NCI-H524 (cell line): ENCODE measurements at places on chromosomes 4 and X.

DNA sequence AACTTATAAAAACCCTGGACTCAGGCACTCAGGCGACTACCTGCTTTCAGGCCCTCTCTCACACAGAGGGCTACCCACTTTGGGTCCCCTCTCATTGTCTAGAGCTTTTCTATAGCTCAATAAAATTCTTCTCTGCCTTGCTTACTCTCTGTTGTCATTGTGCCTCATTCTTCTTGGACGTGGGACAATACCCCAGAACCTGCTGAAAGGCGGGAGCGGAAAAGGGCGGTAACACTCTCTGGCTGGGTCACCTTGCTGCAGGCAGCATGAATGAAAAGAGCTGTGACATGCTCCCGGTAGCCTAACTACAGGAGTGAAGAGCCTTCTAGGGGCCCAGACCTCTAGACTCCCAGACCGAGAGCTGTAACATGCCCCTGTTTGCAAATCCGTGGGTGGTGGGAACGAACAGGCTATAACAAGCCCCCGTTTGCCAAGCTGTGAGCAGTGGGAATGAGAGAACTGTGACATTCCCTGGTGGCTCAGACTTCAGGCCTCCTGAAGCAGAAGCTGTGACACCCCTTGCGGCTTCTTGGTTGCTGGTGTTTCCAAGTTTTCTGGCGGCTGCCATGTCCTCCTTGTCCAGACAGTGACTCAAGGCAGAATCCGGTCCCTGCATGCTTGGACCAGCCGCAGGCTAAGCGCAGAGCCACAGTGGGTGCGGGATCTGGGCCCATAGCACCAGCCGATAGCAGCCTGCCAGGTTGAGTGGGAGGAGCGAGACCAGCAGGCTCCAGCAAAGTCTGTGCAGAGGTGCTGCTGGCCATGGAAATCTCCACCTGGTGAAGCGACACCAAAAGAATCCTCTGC is 684.6 kb downstream of the ARAP2 start:
- no peak for DNase-seq

DNA sequence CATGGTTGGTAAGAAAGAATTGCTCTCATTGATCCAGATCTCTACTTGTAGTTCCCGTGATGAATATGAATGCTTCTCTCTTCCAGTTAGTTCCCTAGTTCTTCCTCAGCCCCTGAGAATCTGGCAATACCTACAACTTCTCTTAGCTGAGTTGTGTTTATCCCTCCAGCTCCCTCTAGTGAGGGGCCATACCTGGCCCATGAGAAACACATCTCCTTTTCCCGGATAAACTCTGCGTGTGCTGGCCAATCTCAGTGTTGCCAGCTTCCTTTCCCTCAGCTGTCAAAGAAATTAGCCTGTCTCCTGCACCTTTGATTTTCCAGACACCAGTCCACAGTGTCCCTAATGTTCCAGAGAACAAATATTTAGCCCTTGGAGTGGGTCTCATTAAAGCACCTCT is 5.7 kb downstream of the CBLL2 start:
- DNase-seq: no peak

GRCh38 chr4:55731959-55732358 is 87.6 kb upstream of the EXOC1L start:
- no peak for DNase-seq

GRCh38 chrX:2159393-2159792 is 341.4 kb downstream of the DHRSX start:
- no peak for DNase-seq

- no peak for DNase-seq
Measured at GRCh38 chr4:5843573-5844530, 49.0 kb downstream of the CRMP1 start.

DNA sequence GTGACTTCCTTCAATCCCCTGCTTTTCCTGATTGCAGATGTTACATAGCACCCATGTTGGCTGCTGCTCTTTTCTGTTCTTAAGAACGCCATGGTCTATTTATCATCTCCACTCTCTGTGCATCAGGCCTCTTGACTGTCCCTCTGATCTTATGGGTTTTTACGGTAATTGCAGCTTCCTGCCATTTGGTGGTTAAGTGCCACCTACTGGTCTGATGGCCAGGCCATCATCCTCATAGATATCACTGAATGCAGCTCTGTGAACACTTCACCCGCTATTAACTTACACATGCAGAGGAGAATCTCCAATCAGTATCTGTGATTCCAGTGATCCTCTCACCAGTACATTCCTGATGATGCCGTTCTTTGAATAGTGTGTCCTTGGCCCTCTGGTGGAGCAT is 382.4 kb downstream of the TRAM1L1 start:
- no peak for DNase-seq

- no peak for DNase-seq
Measured at GRCh38 chr4:158036998-158037397, 135.8 kb downstream of the GASK1B start.

DNA sequence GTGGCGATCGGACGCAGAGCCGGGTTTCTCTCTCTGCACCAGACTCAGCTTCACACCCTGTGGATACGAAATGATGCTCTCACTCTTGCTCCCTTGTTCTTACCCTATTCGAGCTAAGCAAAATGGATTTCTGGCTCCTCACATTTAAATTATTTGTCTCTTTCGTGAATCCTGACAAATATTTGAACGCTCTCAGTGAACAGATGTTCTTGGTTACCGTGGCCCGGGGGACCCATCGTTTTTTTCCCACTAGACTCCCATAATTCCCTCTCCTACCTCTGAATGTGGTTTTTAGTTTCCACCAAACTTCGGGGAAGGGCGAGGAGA is 630 bp downstream of the SMARCA5 start:
- DNase-seq: no peak

DNA sequence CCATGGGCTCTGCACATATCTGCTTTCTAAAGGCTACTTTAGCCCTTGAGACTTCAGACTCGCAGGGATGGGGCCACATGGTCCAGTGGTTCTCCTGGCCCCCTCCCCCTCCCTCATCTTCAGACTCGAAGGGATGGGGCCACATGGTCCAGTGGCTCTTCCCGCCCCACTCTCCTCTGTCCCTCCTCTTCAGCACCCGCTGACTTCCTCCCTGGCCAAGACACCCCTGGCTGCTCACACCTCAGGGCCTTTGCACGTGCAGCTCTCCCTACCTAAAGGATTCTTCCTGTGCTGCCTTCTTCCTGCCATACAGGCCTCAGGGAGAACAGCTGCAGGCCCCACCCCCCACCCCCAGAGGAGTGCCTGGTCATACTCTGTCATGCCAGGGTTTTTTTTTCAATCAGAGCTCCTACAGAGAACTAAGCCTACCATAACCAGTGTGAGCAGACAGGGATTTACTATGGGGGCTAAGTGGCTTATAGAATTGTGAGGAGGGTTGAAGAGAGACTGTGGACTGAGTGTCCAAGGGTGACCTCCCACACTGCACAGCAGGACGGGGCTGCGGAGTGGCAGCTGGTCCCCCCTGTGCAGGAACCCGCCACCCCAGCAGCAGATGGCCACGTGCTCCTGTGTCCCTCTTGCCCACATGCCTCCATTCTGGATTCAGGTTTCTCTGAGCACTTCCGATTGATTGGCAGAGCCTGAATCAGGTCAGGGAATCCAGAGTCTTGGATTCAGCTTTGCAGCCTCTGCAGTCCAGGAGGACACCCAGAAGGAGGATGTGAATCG is 6.1 kb upstream of the SPON2 start:
- DNase-seq: peak; percentile 80

DNA sequence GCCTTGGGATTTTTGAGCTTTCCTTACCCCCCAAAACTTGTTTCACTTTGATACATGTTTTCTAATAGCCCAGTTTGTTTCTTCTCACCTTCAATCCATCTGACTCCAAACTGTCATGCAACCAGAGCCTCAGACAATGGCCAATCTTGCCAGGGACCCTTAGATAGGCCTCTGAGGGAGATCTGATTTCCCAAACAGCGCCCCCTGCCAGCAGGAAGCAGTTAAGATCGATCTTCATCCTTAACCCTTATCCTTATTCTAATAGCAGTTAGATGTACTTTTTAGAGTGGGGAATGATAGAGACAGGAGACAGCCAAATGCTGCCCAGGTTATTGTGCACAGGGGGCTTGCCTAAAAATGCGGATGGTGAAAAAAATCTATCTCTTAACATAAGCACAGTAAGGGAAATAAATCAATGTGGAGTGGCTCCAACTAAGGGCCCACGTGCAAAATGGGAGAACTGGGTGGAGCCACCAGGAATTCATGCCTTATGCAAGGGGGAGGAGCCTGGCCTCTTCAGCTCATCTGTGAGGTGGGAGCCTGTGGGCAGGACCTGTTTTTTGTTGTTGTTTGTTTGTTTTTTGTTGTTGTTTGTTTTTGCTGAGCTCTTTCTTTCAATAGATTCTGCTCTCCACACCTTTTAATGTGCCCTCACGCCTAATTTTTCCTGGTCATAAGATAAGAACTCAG is 833.6 kb upstream of the AGA start:
- DNase-seq: no peak

GRCh38 chrX:118565853-118566252 is 70.2 kb downstream of the DOCK11 start:
- DNase-seq: no peak

GRCh38 chr4:141009931-141010330 is 123.3 kb downstream of the RNF150 start:
- DNase-seq: no peak

DNA sequence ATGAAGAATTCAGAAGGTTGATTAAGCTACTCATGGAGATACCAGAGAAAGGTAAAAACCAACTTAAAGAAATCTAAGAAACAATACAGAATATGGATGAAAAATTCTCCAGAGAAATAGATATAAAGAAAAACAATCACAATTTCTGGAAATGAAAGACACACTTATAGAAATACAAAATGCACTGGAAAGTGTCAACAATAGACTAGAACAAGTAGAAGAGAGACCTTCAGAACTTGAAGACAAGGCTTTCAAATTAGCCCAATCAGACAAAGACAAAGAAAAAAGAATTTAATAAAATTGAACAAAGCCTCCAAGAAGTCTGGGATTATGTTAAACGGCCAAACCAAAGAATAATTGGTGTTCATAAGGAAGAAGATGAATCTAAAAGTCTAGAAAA is 9.6 kb downstream of the STBD1 start:
- DNase-seq: no peak

DNA sequence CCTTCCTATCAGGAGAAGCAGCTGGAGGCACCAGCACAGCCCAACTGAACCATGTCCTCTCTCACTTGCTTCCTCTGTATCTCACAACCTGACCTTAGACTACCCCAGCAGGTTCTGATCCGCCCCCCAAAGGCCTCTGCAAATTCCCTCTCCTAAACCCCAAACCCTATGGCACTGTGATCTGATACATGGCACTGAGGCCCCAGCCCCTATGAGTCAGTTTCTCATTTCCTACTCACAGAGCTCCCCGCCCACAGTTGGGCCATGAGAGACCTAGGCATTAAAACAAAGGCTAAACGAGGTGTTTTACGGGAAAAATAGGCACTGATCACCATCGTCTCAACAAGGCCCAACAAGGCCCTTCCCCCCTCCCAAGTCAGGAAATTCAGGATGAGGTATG is 19.1 kb downstream of the SASH3 start:
- no peak for DNase-seq

DNA sequence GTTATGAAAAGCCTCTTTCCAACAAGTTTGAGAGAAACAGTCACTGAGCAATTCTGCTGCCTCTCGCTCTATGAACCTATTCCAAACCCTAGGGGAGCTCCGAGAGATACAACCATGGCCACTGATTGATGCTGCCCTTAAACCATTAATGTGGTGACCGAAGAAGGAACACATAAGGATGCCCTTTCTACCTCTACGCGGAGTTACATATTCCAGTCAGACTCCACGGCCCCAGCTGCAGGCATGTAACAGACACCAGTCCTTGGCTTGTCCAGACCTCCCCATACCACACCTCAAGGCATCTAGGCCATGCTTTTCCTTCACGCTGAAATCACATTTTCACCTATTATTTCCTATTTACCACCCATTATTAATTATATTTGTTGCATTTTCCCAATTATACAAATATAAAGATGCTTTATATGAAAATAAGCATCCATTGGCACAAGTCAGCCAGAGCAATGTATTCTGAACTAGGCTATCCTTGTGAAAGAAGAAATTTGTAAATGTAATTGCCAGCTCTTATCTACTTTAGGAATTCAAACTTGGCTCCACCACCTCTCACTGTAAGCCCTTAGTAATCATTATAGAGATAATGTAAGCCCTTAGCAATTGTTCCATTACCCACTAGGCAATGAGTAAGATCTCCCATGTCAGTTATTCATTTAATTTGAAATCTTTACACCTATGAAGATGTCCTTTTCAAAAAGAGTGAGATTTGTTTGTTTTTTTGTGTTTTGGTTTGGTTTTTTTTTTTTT is 338.4 kb downstream of the NR3C2 start:
- DNase-seq: no peak

- no peak for DNase-seq
Measured at GRCh38 chrX:11426712-11427452, 133.7 kb downstream of the AMELX start.

DNA sequence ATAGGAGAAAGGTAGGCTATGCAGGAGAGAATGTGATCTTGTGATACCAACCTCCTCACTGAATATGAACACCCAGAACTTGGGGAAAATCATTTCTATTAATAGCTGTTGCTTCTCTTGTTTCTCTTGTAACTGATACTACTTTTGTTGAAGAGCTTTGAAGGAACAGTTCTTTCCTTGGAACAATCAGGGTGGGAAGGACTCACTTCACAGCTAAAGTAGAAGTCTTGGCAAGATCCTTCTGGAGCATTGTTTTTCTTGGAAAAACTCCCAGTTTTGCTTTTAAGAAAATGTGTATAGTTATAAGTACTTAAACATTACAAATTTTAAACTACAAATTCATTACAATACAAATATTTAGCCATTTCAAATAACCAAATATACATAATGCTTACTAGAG is 19.1 kb upstream of the XK start:
- no peak for DNase-seq

GRCh38 chr4:103499094-103499493 is 220.7 kb downstream of the TACR3 start:
- no peak for DNase-seq

- no peak for DNase-seq
Measured at GRCh38 chr4:37338972-37339371, 94.4 kb downstream of the NWD2 start.

DNA sequence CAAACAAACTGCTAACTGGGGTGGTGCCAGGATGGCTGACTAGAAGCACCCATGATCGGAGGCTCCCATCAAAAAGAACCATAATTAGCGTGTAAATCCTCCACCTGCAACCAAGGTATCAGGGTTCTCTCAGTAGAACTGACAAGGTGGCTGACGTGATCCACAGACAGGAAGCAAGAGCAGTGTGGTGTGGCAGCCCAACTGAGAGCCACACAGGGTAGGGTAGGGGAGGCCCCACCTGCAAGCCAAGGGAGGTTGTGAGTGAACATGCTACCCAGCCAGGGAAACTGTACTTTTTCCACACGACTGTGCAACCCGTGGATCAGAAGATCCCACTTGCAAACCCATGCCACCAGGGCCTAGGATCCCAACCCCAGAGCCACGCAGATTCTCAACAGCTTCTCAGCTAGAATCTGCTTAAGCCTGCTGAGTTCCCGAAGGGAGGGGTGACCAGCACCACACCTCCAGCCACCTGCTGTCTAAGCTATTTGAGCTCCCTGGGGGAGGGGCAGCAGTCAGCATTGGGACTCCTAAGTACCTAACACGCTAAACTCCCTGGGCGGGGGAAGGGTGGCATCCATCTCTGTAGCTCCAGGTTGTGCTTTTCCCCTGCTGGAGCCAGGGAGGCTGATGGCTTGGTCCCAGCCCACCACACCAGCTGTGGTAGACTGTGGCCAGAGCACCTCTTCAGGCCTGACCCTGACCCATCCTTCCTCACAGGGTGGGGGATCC is 425.1 kb downstream of the GPM6A start:
- peak; percentile 78 for DNase-seq

- no peak for DNase-seq
Measured at GRCh38 chr4:102959496-102959895, 60.0 kb downstream of the SLC9B1 start.

GRCh38 chr4:74157154-74157553 is 764 bp upstream of the MTHFD2L start:
- no peak for DNase-seq
